SHP77 treated with DMSO at 0.1 percent for 48 hours (cell line): ENCODE measurements at places on chromosomes 4 and X.

DNA sequence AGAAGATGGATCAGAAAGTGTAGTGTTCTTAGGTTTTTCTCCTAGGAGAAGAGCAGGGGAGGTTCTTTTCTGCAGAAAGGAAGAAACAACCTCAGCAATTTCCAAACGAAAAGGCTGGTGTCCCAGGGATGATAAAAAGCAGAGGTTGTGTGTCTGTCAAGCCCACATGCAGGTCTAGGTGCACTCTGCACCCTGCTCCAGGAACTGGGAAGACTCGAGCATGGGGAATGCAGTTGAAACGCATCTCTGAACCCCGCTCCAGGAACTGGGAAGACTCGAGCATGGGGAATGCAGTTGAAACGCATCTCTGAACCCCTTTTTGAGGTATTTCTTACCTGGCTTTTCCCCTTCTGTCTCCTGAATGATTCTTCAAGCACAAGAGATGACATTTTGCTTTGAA is 171.2 kb downstream of the LDB2 start:
- DNase-seq = no peak

DNA sequence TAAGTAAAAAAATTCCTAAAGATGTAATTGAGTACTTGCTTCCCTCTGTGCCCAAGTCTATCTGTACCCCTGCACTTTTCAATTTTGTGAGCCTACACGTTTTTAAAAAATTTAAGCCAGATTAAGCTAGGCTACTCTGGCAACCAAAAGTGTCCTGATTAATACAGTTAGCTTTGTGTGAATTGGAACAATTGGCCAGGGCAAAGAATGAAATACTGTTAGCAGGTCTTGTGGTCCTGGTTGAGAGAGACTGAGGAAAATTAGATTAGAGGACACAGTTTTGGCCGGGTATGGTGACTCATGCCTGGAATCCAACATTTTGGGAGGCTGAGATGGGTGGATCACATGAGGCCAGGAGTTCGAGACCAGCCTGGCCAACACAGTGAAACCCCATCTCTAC is 293.3 kb downstream of the RAPGEF2 start:
- no peak for DNase-seq

DNA sequence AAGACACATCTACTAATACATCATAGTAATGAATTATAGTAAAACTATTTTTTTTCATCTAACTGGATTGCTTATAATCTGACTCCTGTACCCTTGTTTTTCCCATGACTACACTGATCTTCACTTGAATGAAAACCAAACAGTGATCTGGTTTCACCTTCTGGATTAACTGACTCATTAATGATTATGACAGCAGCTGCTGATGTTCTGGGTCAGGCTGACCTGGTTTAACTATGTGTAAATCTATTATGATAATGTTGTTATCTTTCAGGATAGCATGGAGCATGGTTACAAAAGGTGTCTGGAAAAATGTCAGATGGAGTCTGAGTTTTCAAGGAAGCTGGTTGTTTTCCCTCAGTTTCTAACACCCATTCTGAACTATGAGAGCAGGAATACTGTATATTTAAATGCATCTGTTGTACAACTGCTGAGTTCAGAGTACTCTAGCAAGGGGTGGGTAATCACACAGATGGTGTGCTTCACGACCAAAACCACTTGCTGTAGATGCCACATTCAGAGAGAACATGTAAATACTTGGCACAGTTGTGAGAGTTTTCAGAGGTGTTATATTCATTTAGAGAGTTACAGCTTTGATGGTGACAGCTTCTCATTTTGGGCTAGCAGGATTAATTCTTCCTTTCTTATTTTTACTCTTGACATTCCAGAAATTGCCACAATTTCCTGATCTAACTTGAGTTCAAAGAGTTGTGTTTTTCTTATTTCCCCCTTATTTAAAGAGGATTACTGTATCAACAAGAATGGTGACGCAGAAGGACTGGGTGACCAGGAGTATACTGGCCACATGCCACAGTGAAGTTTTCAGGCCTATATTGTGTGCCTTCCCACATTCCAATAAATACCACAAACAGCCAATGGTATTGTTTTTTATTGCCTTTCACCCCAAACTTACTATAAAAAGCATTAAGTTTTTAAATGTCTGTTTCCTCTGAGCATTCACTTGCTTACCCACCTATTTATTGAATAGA is 249.7 kb upstream of the TET2 start:
- DNase-seq = no peak

GRCh38 chr4:119525005-119525749 is 103.4 kb downstream of the PDE5A start:
- no peak for DNase-seq

- DNase-seq = no peak
Measured at GRCh38 chr4:143424276-143424675, 87.6 kb downstream of the GAB1 start.

DNA sequence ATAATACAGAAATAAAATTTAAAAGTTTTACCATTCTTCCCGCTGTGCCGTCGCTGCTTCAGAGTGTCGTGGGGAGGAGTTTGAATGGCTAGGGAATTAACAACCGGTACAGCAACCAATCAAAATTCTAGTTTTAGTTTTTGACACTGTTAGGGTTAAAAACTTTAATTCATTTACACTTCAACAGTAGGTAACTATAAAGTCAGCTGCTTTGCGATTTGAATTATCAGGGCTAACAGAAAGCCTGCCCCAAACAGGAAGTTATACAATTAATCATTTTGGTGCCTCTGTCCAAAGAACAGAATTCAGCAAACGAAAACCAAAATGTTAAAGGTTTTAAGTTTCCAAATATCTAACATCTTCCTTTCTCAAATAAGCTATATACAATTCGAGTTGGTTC is 2.3 kb downstream of the HNRNPD start:
- no peak for DNase-seq

GRCh38 chrX:122303761-122304160 is 880.3 kb upstream of the GRIA3 start:
- no peak for DNase-seq
